ENCODE measurements at places on chromosomes 12 and 14.

GRCh38 chr12:45183246-45183645 lies 32.6 kb upstream of the ANO6 start:
- peak; percentile 35 for DNase-seq

GRCh38 chr14:53955671-53956426 lies 776 bp downstream of the BMP4 start:
- peak; percentile 20 for DNase-seq

DNA sequence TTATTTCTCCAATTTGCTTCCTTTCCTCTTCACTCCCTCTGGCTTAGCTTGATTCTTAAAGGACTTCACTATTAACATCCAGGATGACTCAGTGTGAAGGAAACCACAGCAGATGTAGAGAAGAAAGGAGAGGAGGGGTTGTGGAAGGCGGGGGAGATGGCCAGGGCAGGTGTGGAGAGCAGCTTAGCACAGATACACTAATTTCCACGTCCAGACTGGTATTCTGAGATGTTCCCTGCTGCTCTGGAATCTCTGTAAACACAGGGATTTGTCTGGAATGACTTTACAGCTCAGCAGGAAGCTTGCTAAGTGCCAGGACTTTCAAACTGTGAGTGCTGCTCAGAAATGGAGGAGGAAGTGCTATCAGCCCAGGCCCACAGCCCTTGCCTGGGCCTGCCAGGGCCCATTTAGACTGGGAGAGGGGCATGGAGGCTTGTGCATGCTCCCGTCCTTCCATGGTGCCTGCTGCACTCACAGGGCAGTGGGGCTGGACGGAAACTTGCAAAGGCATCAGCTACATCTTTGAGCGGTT lies 202.5 kb upstream of the DDHD1 start:
- DNase-seq: peak; percentile 53

GRCh38 chr12:32455607-32456071 lies 56.3 kb downstream of the FGD4 start:
- peak; percentile 85 for DNase-seq

- peak; percentile 58 for DNase-seq
Observed at GRCh38 chr12:3315201-3315661, 175.8 kb upstream of the PRMT8 start.

DNA sequence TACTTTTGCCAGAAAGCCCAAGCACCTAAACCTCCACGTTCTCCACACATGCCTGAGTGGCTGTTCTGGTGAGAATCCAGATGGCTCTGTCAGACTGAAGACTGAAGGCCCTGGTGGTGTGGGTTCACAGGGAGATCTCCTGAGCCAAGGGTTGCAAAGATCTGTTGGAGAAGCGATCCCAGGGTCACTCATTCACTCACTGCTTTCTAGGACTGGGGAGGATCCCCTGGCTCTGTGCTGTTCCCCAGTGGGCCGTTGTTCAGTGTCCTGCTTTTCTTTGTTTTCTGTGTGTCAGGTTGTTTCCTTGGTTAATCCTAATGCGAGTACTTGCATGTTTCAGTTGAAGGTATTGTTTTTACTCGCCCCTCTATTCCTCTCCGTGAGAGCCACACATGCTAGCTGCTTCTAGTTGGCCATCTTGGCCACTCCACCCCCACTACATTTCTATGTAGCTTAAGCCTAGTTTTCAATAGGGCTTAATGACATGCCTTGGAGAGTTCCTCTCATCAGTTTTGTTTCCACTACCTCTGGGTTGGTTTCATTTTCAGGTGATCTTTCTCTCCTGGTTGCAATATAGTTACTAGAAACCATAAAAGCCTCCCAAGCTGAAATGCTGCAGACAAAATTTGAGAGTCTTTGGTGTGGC lies 144.5 kb upstream of the SLC38A2 start:
- no peak for DNase-seq

DNA sequence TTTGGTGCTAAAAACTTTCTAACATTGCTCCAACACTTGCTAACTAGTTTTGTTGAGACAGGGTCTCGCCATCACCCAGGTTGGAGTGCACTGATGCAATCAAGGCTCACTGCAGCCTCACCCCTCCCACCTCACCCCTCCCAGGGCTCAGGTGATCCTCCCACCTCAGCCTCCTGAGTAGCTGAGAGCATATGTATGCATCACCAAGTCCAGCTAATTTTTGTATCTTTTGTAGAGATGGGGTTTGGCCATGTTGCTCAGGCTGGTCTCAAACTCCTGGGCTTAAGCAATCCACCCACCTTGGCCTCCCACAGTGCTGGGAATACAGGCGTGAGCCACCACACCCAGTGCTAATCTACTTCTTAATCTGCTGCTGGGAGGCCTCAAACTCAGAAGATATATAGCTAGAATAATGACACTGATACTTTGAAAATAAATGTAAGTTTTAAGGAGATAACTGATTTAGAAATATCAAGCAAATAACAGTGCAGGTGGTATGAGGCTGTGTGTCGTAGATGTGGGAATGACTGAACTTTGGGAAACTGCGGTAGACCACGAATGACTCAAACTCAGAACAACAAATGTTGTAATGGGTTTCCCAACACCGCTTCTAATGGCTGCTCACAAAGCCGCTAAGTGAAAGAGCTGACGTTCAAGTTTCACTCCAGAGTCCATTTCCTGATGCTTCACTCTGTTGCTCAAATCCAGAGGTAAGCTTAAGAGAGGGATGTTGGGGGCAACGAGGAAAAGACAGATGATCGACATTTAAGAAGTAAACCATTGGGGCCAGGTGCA lies 10.0 kb downstream of the TMCC3 start:
- peak; percentile 92 for DNase-seq

GRCh38 chr12:91565246-91565645 lies 382.6 kb upstream of the DCN start:
- DNase-seq: no peak

GRCh38 chr14:58243790-58244555 lies 670 bp upstream of the PSMA3 start:
- peak; percentile 64 for DNase-seq

GRCh38 chr12:118536306-118536906 lies 160.1 kb downstream of the SUDS3 start:
- peak; percentile 1 for DNase-seq

DNA sequence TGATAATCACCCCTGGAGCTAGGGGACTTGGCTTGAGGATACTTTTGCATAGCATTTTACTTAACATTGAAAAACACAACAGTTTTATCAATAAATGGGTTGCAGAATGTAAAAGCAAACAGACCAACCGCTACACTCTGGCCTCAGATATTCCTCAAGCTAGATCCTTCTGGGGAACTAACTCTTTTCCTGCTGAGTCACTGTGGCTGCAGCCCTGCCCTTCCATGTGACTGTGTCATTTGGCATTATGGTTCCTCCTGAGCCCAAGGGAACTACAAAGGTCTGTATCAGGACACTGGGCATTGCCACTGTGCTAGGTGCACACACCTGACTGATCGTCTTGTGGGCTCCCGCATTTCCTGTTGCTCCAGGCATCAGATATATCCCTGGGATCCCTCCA lies 56.6 kb downstream of the TTC9 start:
- peak; percentile 54 for DNase-seq

DNA sequence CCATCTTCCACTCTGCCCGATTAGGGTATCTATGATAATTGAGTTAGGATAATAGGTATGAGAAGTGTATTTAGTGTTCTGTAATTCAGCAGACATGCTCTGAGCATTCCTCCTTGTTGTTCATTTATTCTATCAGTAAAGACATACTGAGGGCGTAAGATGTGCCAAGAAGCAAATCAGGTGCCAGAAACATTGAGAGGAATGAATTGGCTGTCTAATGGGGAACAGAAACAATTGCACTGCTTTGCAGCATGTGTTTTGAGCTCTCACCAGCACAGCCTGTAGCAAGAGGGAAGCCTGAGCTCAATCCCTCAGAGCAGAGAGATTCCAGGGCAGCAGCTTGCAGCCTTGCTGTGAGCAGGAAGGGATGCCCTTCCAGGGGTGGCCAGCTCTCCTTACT lies 589.3 kb downstream of the BCL11B start:
- DNase-seq: no peak

DNA sequence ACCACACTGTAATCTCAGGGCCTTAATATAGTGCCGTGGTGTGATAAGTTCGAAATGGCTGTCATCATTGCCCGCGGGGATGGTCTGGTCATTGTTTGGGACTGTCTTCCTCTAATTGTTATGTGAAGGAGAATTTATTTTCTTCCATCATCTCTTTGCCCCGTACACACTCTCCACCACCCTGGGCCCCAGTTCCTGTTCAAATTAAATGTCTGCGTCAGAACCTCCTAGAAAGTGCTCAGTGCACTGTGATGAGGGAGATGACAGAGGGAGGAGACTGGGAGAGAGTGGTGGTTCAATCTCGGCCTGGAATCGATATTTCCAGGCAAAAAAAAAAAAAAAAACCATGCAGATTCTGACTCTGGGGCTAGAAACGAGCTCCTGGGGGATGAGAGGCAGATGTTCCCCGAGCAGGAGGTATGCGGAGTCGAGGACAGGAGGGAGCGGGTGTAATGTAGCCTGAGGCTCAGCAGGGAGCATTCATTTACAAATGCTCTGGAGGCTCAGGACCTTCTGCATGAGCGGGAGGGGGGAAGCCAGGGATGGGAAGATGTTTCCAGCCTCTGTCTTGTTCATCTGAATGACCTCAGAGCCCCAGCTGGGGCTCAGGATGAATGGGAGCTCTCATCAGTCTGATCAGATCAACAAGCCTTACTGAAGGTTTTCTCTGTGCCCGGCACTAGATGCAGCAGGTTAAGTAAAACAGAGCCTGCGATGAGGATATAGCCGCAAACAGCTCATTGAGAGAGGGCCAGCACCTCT lies 219.5 kb downstream of the TBX5 start:
- no peak for DNase-seq

GRCh38 chr12:46160101-46160980 lies 108.5 kb downstream of the SLC38A1 start:
- DNase-seq: no peak

- DNase-seq: peak; percentile 98
Observed at GRCh38 chr14:51442513-51443175, 202.6 kb downstream of the TMX1 start.

DNA sequence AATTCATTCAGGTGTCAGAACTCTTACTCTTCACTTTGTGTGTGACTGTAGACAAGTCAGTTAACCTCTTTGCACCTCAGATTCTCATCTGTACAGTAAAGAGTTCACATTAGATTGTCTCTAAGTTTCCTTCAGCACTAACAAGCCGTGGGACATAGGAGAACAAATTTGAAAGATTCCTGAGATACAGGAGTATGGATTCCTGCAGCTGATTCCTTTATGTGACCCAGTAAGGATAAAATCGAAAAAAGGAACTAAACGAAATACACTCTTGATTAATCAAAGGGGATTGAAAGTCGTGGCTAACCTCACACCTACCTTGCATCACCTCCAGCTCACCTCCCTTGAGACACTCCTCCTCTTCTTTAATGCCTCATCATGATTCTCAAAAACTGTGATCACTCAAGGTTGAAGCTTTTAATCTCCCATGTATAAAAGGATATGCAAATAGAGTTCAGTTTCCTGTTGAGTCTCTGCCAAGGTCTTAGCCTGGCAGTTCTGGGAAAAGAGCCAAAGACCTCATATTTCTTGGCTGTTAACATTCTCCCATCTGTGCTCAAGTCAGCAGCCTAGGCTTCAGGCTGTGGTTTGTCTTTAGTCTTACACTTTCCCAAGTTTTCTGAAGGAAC lies 156.6 kb downstream of the DAD1 start:
- DNase-seq: peak; percentile 82

Data from ELR (cell line).